ENCODE measurements at places on chromosomes 13 and 19.
A peak's percentile ranks its signal among the peaks of the same experiment; 100 is the strongest.

DNA sequence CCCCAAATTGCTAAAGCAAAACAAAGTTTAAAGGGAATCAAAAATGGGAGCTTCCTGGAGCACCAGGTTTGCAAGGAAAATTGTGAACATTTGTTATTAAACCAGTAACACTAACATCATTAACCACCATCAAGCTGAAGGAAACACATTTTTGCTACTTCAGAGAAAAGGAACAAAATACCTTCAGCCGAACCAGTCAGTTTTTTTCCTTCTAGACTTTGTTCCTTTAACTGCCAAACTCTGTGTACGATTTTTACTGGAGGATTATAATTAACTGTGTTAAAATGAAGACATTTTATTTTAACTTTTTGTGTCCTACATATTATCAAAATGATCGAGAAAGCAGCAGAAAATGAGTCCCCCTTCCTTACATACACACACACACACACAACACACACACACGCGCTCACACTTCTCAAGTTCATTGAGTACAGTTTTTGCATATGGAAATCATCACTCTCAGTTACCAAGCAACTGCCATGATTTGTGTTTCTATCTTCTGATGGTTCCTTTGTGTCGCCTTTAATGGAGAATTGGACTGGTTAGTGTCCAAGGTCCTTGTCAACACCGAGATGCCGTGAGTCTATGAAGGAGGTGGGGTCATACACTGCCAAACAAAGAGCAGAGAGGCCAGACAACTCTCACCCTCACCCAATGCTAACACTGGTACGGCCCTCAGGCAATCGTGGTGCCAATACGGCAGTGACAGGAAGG lies 9.8 kb upstream of the SERP2 start:
- no peak for DNase-seq
- peaks cover 9% of the 10 kb centered on the region for H3K4me1 ChIP-seq
- H3K4me3 ChIP-seq: no peak overlapping the region
- H3K27ac ChIP-seq: no peak overlapping the region

DNA sequence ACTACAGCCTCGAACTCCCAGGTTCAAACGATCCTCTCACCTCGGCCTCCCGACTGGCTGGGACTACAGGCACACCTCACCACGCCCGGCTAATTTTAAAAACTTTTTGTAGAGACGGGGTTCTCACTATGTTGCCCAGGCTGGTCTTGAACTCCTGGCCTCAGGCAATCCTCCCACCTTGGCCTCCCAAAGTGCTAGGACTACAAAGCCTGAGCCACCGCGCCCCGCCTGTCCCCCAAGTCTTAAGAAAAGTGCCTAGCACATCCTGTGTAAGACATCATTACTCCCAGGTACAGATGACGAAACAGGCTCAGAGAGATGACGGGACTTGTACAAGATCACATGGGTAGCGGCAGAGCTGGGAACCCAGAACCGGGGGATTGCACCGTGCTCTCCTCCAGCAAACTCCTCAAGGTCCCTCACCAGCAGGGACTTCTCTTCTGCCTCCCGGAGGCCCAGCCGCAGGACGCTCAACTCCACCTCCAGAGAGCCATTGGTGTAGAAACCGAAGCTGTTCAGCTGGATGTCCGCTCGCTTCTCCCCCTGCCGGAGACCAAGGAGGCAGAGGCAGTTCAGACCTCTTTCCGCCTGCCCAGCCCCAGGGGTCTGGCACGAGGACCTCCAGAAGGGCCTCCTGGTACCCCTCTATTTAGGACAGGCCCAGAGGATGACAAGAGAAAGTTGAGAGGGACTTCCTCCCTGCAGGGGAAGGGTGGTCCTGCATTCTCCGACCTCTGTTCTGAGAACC lies 1.0 kb downstream of the GPR108 start:
- no peak for DNase-seq
- peak overlapping the region; percentile 89 for H3K27ac ChIP-seq
- H3K4me3 ChIP-seq: peak overlapping the region; percentile 96
- peaks cover 36% of the 10 kb centered on the region for H3K4me1 ChIP-seq
- H3K27me3 ChIP-seq: no peaks in the 10 kb centered on the region
- peaks cover 13% of the 10 kb centered on the region for H3K36me3 ChIP-seq

DNA sequence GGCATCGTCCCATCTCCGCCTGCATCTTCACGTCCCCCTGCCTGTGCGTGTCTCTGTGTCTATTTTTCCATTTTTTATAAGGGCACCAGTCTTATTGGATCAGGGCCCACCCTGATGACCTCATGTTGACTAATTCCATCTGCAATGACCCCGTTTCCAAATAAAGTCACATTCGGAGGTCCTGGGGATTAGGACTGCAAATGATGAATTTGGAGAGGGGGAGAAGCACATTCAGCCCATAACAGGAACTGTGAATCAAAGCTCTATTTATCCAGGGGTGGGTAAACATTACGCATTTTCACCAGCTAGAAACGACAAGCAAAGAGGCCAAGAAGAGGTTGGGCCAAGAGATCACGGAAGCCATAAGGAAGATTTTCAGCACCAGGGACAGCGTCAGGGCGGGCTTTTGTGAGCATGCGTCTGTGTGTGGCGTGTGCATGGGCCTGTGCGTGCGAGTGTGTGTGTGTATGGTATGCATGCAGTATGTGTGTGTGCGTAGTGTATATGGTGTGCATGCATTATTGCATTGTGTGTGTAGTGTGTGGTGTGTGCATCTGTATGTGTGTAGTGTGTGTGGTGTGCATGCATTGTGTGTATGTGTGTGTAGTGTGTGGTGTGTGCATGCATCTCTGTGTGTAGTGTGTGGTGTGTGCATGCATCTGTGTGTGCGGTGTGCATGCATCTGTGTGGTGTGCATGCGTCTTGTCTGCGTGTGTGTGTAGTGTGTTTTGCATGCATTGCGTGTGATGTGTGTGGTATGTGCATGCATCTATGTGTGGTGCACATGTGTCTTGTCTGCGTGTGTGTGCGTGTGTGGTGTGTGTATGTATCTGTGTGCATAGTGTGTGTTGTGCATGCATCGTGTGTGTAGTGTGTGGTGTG lies 19.6 kb downstream of the CELF5 start:
- no peak overlapping the region for H3K4me3 ChIP-seq
- H3K36me3 ChIP-seq: no peaks in the 10 kb centered on the region
- no peaks in the 10 kb centered on the region for H3K27me3 ChIP-seq
- no peak overlapping the region for H3K27ac ChIP-seq

DNA sequence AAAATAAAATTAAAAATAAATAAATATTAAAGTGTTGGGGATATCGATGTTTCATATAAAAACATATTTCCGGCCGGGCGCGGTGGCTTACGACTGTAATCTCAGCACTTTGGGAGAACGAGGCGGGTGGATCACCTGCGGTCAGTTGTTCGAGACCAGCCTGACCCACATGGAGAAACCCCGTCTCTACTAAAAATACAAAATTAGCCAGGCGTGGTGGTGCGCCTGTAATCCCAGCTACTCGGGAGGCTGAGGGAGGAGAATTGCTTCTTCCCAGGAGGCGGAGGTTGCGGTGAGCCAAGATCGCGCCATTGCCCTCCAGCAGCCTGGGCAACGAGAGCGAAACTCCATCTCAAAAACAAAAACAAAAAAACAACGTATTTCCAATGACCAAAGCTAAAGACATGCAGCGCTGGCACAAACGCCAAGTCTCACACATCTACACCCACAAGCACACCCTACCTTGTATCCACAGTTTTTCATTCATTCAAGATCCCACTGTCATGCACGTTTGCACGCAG lies 907 bp downstream of the ZNF569 start:
- H3K4me3 ChIP-seq: peak overlapping the region; percentile 90
- H3K27me3 ChIP-seq: no peaks in the 10 kb centered on the region
- peak overlapping the region; percentile 80 for H3K27ac ChIP-seq
- peaks cover 31% of the 10 kb centered on the region for H3K4me1 ChIP-seq
- DNase-seq: no peak
- H3K36me3 ChIP-seq: peaks cover 30% of the 10 kb centered on the region

DNA sequence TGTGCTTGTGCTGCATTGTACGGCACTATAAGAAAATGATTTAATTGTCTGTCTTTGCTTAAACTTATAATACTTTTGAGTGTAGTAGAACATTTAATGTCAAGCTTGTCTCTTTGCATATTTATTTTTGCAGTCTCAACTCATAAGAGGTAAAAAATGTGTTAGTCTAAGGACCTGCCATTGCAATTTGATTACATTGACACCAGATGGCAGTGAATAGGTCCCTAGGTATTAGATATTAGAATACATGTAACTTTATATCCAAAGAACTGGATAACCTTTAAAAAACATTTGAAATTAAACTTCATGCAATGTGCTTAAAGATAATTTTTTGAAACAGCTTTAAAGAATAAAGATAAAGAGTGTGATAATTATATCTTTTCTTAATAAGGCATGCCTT lies 1421.3 kb downstream of the OLFM4 start:
- no peak for DNase-seq
- H3K27ac ChIP-seq: no peak overlapping the region
- no peaks in the 10 kb centered on the region for H3K27me3 ChIP-seq
- no peak overlapping the region for H3K4me3 ChIP-seq

DNA sequence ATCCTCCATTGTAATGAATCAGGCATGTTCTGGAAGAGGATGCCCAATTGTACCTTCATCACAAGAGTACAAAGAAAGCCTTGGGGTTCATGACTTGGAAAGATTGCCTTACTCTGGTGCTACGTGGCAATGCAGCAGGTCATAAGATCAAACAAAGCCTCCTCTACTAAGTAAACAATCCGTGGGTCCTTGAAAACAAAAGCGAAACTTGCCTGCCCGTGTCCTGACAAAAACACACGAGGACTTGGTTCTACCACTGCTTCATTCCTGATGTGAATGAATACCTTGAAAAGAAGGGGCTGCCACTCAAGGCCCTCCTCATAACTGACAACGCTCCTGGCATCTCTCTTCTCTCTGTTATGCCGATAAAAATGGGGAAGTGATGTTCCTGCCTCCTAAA lies 18.9 kb downstream of the ZNF563 start:
- no peaks in the 10 kb centered on the region for H3K27me3 ChIP-seq
- DNase-seq: no peak
- no peak overlapping the region for H3K4me3 ChIP-seq
- H3K36me3 ChIP-seq: peaks cover 25% of the 10 kb centered on the region

Data from thoracic aorta (tissue), 2 donors.